ENCODE measurements at places on chromosomes 6 and 20. TPM values are rescaled to one million over a fixed set of nuclear protein-coding genes. Genes with fewer than 3 reads are reported as not detected.

Gene KCNK16
- total RNA-seq: not detected

GRCh38 chr20:54086507-54087039, 16.2 kb upstream of the BCAS1 start:
- no peaks in the 10 kb centered on the region for H3K27me3 ChIP-seq
- no peaks in the 10 kb centered on the region for H3K4me1 ChIP-seq
- H3K36me3 ChIP-seq: no peaks in the 10 kb centered on the region
- H3K27ac ChIP-seq: no peak overlapping the region
- H3K4me3 ChIP-seq: no peak overlapping the region

Gene SLC16A10
- total RNA-seq: 14.9 TPM

DNA sequence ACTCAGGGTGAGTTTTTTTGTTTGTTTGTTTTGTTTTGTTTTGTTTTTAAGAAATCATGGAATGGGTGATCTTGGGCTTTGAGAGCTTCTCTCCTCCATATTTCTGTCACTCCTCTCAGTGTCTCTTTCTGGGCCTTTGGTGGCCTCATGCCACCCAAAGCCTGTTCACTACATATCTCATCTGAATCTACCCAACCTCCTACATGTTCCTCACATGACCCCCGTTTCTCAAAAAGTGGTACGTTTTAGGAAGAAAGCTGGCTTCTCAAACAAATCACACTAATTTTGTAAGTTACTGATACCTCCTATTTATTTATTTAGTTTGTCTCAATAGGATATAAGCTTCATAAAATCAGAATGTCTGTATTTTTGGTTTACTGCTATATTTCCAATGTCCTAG, 80.0 kb downstream of the SESN1 start:
- no peaks in the 10 kb centered on the region for H3K27me3 ChIP-seq
- no peaks in the 10 kb centered on the region for H3K36me3 ChIP-seq

Gene CLPSL1
- total RNA-seq: 0.55 TPM

DNA sequence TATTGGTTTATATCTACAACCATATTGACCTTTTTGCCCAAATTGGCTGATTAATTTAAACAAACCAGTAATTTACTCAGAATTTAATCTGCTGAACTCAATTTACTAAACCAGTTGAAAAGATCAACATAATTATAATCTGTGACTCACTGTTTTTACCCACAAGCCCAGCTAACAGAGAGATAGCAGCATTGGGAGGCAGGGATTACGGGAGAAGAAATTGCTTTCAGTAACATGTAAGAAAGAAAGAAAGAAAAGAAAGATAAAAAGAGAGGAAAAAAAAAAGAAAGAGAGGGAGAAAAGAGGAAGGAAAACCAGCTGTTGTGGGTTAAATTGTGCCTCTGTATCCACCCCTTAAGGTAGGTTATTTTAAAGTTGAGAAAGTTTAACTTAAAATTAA, 13.3 kb upstream of the RHAG start:
- H3K27me3 ChIP-seq: no peaks in the 10 kb centered on the region
- no peak for DNase-seq
- no peak overlapping the region for H3K4me3 ChIP-seq

All from WTC11 (cell line).